ENCODE measurements at places on chromosomes 3 and 15.

GRCh38 chr3:71185733-71186455 is 397.6 kb downstream of the FOXP1 start:
- DNase-seq: no peak

GRCh38 chr3:64539451-64540196 is 148.2 kb downstream of the ADAMTS9 start:
- DNase-seq: peak; percentile 93

GRCh38 chr15:79886124-79886523 is 10.7 kb downstream of the MTHFS start:
- no peak for DNase-seq

GRCh38 chr3:69368129-69368741 is 17.7 kb downstream of the FRMD4B start:
- DNase-seq: no peak

DNA sequence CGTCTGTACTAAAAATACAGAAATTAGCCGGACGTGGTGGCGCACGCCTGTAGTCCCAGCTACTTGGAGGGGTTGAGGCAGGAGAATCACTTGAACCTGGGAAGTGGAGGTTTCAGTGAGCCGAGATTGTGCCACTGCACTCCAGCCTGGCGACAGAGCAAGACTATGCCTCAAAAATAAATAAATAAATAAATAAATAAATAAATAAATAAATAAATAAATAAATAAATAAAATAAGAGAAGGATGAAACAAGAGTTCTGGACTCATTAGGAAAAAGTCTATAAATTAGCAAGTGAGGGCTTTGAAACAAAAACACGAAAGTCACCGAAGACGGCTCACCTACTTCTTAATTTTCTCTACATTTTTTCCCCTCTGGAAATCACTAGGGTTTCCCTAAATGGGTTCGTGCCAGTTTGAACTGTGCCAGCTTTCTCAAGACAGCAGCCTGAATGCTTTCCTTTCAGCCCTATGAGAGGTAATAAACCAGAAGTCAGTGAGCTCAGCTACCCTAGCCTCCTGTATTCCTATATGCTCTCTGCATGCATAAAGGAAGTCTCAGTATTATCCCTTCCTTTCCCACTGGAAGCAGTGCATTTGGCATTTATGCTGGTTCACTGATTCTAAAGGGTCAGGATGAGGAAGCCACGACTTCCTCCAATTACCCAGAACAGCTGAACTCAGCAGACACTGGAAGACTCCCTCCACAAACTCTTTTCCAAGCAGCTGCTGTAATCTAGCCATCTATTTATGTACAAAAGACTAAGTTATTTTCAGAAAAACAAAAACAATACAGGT is 266.9 kb downstream of the ZBBX start:
- no peak for DNase-seq

- DNase-seq: no peak
Measured at GRCh38 chr15:90915808-90916440, 12.8 kb downstream of the MAN2A2 start.

GRCh38 chr3:52546111-52546901 is 9.9 kb downstream of the UQCC5 start:
- no peak for DNase-seq

DNA sequence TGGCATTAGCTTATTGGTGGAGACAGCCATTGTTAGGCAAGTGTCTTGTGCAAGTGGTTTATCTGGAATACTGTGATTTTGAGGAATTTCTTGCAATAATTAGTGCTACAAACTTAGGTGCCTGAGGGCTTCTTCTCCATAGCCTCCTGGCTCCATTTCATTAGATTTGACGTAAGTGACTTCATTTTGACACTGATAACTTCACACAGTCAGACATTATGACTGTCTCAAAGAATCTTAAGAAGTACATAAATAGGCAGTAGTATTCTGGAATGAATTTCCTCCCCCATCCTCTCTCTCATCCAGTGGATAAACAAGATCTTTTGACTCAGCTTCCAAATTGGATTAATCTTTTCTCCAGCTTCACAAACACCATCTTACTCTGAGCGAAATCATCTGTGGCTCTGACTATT is 19.0 kb downstream of the ARL14 start:
- no peak for DNase-seq

- DNase-seq: no peak
Measured at GRCh38 chr3:27392950-27393679, 23.9 kb upstream of the NEK10 start.

GRCh38 chr3:108342837-108343486 is 46.6 kb downstream of the HHLA2 start:
- DNase-seq: peak; percentile 59

DNA sequence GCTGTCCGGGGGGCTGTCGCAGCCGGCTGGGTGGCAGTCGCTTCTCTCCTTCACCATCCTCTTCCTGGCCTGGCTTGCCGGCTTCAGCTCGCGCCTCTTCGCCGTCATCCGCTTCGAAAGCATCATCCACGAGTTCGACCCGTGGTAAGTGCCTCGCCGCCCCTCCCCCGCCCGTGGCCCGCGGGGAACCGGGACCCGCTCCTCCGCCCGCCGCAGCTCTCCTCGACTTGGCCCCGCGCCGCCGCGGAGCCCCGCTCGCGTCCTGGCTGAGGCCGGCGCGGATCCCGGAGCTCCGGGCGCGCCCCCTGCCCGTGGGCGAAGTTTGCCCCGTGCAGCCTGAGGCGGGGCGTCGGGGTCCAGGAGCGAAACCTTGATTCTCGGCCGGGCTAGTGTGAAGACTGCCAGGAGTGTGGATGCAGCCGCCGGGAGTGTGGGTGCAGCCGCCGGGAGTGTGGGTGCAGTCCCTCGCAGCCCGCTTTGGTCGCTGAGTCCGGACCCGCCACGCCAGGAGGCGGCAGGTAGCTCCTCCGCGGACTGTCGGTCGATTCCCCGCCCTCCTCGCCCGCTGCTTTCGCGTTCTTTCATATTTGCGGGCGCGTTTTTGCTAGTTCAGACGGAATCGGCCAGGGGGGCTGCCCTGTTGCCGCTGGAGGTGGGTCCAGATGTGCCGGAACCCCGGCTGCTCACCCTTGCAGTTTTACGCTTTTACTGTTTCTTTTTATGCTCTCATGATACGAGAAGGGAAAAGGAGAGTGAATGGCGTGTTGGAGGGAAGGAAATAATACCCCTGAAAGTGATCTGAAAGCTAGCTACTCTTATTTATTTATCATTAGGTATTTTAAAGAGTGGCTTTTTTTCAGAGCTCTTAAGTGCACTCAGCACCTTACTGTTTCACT is 692 bp downstream of the STT3B start:
- no peak for DNase-seq

- DNase-seq: no peak
Measured at GRCh38 chr3:183069086-183069485, 30.2 kb downstream of the MCCC1 start.

- no peak for DNase-seq
Measured at GRCh38 chr3:102141928-102142239, 292.6 kb downstream of the NFKBIZ start.

All from astrocyte of the cerebellum (primary cell).